ENCODE measurements at places on chromosomes 13 and 19.

GRCh38 chr13:74620308-74620707 lies 486.1 kb upstream of the KLF12 start:
- peak; percentile 3 for DNase-seq

GRCh38 chr13:47463726-47464125 lies 537.3 kb downstream of the SUCLA2 start:
- DNase-seq, result no peak

DNA sequence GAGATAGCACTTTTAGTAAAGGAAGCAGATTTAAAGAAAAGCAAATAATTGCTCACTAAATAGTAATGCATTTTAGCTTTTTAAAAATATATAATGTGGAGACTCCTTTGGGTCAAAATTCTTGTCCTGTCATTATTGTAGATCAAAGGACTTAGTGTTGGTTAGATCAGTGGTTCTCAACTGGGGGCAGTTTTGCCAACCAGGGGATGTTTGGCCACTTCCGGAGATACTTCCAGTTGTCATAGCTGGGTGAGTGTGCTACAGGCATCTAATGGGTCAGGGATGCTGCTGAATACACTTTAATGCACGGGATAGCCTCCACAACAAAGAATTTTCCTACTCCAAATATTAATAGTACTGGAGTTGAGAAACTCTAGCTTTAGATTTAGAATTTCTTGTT lies 126.8 kb downstream of the LMO7 start:
- DNase-seq, result no peak

- DNase-seq, result no peak
These were observed 34.9 kb upstream of the TPP2 start for GRCh38 chr13:102561933-102562332.

DNA sequence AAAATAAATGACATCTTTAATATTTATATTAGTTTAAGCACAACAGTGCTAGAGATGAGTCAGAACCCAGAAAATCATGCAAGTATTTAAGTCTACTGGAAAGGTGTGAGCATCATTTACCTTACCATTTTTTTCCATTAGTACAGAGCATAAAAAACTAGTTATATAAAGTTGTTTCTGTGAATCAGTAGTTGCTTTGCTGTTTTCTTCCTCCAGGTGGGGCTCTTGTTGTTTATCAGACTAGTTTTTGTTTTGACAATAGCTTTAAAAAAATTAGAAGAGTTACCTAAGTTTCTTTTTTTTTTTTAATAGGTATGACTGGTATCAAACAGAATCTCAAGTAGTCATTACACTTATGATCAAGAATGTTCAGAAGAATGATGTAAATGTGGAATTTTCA lies 12.7 kb downstream of the SUGT1 start:
- DNase-seq, result peak; percentile 8

GRCh38 chr13:73168953-73169401 lies 110.2 kb downstream of the KLF5 start:
- no peak for DNase-seq

GRCh38 chr13:34167347-34167746 lies 349.4 kb downstream of the RFC3 start:
- no peak for DNase-seq

DNA sequence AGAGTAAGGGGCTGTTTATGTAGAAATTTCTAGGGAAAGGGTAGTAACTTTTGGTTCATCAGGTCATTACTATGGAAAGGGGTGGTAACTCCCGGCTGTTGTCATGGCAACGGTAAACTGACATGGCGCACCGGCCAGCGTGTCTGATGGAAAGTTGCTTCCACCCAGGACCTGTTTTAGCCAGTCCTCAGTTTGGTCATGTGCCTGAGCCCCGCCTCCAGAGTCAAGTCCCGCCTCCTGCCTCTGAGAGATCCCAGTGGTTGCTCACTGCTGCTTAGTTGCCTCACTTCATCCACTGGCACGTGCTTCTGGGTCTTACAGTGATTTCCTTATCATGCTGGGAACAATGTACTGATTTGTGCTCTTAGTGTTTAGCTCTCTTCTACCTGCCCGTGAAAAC lies 455.2 kb upstream of the ZNF507 start:
- no peak for DNase-seq

DNA sequence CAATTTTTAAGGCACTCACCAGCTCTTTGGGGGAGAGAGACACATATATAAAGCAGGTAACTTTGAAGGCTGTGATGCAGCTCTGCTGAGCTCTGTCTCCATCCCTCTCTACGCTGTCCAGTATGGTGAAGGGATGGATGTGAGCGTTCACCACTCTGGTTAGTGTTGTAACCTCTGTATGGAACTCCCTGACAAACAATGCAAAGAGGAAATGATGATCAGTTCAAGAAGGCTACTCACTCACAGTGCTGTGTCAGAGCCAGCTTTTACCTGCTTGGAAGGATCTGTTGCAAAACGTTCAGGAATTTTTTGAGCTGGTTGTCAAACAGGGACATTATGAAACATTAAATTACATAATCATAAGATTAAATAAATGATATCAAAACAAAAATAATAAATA lies 90.8 kb upstream of the SLC10A2 start:
- DNase-seq, result no peak

DNA sequence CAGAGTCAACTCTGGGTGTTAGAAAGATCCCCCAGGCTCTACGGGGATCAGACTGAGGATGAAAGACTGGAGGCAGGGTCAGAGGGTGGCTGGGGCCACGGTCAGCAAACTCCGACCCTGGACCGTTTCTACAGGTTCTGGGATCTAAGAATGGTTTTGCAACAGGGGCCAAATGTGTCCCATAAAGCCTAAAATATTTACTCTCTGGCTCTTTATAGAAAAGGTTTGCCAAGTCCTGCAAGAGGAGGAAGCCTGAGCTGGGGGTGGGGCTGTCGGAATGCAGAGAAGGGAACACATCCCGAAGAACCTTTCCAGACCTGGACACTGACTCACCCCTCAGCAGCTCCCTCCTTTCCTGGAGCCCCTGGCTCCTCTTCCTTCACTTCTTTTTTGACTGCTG lies 20.7 kb downstream of the LIG1 start:
- no peak for DNase-seq

DNA sequence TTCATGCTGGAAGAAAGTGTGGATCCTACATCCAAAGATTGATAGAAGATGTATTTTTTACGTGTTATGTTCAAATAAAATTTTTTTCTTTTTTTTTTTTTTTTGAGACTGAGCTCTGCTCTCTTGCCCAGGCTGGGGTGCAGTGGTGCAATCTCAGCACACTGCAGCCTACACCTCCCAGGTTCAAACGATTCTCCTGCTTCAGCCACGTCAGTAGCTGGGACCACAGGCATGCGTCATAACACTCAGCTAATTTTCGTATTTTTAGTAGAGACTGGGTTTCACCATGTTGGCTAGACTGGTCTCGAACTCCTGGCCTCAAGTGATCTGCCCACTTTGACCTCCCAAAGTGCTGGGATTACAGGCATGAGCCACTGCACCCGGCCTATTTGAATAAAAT lies 65.7 kb downstream of the KLF12 start:
- DNase-seq, result no peak

- no peak for DNase-seq
These were observed 16.9 kb upstream of the GTF2F2 start for GRCh38 chr13:45103449-45103848.

GRCh38 chr13:40187841-40188591 lies 478.4 kb downstream of the FOXO1 start:
- no peak for DNase-seq

DNA sequence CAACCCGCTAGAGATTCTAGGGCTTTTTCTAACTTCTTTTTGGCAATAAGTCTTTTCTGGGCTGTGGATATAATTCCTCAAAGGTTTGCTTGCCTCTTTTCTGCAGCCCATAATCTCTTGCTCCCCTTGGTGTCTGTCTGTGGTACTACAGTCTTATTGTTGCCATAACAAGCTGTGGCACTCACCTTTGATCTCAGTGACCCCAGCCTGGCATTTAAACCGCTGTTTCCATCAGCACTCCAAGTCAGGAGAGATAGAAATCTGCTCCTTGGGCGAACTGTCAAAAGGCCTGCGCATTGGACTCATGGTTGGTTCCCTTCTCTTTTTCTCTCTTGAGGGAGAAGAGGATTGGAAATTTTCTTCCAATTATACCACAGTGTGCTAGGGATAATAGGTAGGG lies 14.5 kb upstream of the MPHOSPH8 start:
- DNase-seq, result no peak

- DNase-seq, result no peak
These were observed 13.9 kb upstream of the FBXO27 start for GRCh38 chr19:39046037-39046821.

- no peak for DNase-seq
These were observed 582.5 kb downstream of the EFNB2 start for GRCh38 chr13:105952973-105953290.

- DNase-seq, result no peak
These were observed 4.7 kb upstream of the TLE2 start for GRCh38 chr19:3033595-3034405.

GRCh38 chr13:31334994-31335557 lies 135.3 kb downstream of the B3GLCT start:
- DNase-seq, result no peak

DNA sequence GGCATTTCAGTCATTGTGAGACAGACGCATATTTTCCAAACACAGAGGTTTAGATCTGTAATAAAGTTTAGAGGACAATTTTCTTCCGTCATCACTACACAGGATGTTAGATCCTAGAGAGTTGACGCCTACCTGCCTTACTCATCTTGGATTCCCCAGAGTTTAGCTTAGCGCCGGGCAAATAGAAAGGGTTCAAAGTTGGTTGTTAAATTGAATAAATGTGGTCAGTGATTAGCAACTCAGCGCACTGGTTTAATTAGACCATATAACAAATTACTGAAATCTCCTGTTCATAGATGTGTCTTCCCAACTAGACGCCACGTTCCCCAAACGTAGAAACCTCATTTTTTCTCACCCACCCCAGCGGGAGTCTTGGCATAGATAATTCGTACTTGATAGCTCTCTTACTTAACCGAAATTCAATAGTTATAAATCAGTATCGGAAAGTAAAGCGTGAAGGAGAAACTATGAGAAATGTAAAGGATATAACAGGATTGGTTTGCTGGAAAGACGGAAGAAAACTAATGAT lies 726 bp upstream of the UFM1 start:
- no peak for DNase-seq

DNA sequence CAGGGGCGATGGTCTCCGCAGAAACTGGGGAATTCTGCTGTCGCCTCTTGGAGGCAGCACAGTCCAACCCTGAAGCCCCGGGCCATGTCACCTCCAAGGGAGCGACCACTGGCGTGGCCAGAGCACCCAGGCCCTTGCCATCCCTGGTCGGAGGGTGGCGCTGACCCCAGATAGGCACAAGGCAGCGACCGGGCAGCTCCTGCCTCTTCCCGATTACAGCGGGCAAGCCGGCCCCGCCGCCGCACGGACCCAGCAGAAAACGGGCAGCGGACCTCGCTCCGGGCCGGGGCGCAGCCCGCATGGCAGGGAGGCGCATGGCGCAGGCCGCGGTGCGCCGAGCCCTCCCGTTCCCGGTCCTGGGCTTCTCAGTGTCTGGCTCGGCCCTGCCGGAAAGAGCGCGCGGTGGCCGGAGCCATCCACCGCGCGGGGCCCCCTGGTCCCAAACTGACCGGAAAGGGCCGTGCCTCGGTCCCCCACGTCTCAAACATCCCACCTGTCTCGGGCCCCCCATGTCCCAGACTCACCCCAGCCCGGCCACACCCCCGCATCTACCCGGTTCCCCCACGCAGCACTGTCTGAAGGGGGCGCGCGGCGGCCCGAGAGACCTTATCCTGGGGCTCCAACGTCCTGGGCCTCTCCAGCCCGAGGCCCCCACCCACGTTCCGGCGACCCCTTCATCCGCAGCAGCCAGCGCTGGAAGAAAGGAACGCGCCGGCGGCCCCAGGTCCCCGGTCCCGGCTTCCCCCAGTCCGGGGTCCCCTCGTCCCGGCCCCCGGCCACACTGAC lies 727 bp downstream of the CERS1 start:
- no peak for DNase-seq

DNA sequence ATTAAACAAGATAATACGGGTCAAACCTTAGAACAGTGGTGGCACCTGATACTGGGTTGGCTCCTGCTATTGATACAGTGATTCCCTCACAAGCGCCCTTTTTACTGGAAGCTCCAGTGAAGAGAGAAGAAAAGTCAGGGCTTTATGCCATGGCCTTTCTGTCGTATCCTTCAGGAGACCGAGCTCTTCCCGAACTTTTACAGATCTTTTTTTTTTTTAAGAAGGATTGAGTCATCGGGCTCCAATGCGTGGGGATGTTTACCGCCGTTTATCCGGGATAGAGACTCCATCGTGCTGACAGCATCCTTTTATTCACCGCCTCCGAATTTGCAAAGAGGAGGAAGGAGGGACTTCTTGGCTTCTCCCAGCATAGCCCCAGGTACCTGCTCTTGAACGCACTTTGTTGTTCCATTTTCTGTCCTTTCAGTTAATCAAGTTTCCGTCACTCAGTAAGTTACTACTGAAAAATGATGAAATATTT lies 574 bp downstream of the ZNF227 start:
- peak; percentile 31 for DNase-seq

DNA sequence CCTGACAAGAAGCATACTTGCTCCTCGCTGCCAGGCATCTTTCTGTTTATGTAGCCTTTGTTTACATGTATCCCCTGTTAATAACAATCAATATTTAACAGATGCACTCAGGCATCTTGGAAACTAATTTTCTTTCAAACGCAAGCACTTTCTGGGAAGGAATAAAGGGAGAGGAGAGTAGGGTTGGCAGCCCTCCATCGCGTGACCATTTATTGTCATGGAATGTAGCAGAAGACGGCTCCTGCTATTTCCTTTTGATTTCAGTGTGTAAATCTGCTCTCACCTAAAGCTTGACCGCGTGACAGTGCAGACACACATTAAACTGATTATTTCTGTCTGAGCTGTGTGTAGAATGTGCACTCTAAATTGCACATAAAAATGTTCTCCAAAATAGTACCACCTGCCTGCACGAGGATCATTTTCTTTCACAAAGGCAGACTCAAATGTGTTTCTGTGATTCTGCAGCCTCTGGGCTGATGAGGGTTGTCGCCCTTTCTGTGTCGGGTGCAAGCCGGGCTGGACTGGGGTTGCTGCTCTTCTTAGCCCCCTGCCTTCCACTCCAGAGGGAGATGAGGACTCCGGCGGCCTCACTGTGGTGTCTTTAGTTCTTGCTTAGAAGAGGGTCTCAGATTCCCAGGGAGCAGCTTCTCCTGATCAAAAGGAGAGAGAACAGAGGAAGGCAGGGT lies 223.5 kb upstream of the MAB21L1 start:
- no peak for DNase-seq

DNA sequence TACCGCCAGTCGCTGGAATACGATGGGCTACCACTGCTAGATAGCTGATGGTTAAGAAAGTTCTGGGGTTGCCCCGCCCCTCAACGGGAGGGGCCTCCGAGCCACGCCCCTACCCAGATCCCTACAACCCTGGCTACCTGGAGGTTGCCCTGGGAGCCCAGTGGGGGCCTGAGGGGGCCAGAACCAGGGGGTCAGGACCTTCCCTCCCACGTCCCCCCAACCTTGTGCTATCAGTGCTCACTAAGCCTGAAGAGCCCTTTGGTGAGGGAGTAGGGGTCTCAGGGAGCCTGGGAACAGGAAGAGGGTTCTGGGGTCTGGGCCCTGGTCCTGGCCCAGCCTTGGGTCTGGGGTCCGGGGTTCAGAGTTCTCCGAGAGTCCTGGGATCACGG lies 8.9 kb downstream of the OCEL1 start:
- peak; percentile 26 for DNase-seq

All from NCI-H2171 (cell line).